ENCODE measurements at places on chromosomes 5 and 9.
A peak's percentile ranks its signal among the peaks of the same experiment; 100 is the strongest.

DNA sequence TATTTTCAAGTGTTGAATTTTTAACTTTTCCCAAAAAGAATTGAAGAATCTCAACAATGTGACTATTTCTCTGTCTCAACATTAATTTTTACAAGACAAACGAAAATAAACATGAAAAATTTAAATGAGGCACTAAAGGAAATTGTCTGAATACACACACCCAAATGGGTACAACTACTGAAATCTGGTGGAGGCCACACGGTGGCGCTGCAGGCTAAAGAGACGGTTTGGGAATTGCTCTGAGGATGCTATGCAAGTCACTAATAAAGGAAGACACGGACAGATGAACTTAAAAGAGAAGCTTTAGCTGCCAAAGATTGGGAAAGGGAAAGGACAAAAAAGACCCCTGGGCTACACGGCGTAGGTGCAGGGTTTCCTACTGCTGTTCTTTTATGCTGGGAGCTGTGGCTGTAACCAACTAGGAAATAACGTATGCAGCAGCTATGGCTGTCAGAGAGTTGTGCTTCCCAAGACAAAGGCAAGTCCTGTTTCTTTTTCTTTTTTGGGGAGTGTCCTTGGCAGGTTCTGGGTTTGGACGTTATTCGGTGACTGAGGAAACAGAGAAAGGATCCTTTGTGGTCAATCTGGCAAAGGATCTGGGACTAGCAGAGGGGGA lies at the start of gene PCDHB10:
PCDHB10 (plus strand) TSS at position 244 of the 616 bp plus-strand sequence; CDS start at position 444, 200 bp downstream.
- peak; percentile 21 for DNase-seq

DNA sequence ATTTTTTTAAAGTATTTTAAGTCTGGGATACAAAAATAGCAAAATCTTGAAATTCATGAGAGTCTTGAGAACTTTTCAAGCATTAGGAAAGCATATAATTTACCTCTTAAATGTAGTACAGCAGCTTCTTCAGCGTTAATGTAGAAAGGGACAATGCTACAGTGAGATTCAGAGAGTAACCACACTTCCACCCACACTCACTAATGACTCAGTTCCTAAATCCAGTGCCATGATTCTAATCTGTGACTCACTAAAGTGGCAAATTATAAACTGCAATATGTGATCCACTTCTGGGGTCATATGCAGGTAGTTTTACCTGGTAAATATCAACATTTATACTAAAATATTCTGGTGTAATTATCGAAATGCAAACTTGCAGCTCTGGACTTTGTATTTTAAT lies 434.5 kb upstream of the TUSC1 start:
- no peak for DNase-seq

DNA sequence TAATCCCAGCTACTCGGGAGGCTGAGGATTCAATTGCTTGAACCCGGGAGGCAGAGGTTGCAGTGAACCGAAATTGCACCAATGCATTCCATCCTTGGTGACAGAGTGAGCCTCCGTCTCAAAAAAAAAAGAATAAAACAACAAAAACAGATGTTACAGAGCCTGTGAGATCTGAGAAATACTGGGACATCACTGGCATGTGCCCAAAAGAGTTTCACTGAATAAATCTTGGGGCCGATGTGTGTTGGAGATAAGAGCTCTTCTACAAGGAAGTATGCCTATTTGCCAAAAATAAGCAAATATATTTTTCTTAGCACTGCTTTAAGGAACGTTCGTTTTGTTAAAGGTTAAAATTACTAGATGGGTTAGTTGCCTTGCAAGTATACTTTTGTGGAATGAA lies 55.1 kb downstream of the KIAA1958 start:
- no peak for DNase-seq

GRCh38 chr5:54876-55569 lies 36.9 kb upstream of the PLEKHG4B start:
- no peak for DNase-seq

DNA sequence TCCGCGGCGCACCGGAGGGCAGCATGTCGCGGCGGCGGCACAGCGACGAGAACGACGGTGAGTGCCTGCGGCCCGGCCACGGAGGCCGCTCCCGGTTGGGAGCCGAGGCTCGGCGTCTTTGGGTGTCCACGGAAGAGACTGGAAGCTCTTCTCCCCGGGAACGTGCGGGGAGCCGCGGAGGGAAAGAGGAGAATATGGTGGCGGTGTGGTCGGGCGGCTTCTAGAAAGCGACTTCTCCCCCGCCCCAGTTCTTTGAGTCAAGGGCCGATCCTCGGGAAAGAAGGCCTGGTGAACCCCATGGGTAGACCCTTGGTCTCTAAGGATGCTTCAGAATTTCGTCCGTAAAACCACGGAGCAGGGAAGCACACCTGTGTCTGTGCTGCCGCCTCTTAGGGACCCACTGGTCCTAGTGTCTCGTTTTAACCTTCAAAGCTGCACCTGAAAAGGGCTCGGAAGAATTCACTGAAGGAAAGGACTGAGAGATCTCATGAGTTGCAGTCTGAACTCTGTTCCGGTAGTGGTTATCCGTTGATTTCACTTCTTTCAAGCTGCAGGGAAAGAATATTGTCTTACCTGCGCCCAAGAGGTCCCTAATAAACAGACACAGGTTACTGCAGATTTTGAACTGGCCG lies 354 bp downstream of the NCBP1 start:
- DNase-seq, result no peak

DNA sequence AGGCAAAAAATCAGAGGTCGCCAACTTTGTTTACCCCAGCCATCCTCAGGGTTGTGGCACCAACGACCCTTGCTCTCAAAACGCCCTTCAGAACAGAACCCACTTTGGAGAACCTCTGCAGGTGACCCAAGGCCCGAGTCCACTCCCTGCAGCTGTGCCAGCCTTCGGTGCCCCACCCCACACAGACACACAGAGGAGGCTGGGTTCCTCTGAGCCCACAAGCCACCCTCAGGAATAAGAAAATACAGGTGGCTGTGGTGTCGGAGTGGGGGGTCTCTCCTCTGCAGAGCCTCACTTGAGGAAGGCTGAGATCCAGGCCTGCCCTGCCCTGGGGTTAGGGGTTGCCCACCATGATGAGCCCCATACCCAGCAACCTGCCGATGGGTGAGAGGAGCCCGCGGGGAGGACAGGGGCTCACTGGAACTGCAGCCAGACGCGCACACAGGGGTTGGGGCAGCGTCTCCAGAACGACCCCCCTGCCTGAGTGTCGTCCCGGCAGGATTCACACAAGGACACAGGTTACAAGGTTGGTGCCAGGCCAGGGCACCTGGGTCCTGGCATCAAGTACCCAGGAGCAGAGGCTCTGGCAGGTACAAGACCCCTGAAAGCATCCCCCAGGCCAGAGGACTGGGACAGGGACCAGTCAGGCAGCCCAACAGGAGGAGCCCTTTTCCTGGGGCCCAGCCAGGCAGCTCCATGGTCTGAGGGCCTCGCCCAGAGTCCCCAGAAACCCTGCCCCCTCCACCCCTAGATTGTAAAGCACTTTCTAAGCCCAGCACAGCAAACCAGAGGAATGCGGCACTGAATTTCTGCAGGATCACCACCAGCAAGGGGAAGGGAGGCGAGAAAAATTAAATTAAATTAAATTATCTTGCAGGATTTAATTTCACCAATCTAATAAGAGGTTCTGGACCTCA lies 40.0 kb downstream of the NACC2 start:
- no peak for DNase-seq

GRCh38 chr9:88949425-88949824 lies 41.8 kb upstream of the S1PR3 start:
- no peak for DNase-seq

DNA sequence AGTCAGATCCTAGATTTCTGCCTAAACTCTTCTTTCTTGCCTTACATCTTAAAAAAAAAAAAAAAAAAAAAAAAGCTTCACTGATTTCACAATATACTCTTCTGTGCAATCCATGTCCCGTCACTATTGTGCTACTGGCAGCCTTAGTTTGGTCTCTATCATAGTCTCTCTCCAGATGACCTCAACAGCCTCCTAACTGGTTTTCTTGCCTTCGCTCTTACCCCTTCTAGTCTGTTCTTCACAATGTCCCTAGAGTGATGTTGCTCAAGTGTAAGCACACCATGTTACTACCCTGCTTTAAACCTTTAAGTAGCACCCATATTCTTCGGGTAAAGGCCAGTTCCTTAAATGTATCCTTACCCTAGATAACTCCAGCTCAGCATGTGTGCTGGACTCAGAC lies 25.8 kb downstream of the CD180 start:
- DNase-seq, result no peak

DNA sequence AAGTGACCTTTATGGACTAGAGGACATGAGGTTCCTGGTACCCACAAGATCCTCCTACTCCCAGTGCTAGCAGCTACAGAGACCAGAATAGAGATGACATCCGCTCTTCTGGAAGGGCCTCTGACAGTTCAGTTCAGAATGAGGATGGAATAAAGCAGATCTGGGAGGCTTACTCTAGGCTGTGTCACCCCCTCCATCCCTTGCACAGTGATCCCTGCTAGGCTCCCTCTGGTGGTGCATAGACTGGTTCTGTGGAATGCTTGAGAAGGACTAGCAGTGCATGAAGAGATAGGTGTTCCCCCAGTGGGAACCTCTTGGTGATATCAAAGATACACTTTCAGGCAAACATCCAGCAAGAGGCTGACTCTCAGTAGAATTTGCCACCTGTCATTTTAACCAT lies 83.0 kb downstream of the NPR3 start:
- DNase-seq, result no peak

DNA sequence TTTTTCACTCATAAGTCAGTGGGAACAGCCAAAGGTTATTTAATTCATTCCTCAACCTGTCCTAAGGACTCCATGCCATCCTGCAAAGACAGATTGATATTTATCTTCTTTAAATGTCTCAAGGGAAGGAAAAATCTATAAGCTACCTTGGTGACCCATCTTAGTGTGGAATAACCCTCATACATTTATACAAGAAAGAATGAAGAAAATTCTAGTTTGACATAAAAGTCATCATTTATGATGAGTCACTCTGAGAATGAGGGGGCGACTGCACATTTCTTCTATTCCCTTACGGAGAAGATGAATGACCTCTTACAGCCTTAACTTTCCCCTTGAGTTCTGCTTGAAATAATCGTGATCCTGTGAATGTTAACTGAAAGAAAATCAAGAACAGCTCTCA lies 26.8 kb upstream of the NUDT12 start:
- no peak for DNase-seq

DNA sequence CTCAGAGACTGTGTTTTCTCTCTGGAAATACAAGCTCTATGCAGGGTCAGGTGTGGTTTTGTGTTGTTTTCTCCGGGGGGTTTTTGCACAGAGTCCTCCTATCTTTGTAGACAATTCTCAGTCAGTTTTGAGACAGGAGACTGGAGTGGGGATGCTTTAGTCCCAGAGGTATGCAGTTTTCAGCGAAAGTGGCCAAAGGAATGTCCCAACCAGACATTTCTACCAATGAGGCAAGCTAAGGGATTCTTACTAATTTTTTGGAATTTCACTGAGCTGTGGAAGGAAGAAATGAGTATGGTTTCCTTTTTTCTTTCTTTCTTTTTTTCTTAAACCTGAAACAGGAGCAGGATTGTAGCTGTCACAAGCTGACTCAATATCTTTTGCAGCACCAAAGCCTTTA lies 35.3 kb upstream of the PLPP1 start:
- peak; percentile 30 for DNase-seq

GRCh38 chr9:38091310-38092199 lies 22.5 kb upstream of the SHB start:
- DNase-seq, result no peak

GRCh38 chr5:179795049-179795862 lies 1.5 kb downstream of the LTC4S start:
- DNase-seq, result peak; percentile 42

DNA sequence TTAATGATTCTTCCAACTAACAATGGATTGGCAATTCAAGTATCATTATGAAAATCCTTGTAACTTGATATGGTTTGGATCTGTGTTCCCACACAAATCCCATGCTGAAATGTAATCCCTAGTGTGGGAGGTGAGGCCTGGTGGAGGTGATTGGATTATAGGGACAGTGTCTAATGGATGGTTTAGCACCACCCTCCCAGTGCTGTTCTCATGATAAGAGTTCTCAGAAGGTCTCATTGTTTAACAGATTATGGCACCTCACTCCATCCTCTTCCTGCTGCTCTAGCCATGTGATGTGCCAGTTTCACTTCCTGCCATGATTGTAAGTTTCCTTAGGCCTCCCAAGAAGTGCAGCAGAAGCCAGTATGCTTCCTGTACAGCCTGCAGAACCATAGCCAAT lies 1116.2 kb upstream of the EDIL3 start:
- no peak for DNase-seq

- DNase-seq, result no peak
Measured at GRCh38 chr5:39877479-39877878, 452.7 kb upstream of the DAB2 start.

GRCh38 chr9:70136632-70137031 lies 93.0 kb downstream of the MAMDC2 start:
- no peak for DNase-seq

GRCh38 chr5:135240283-135240633 lies 158.8 kb downstream of the MACROH2A1 start:
- DNase-seq, result no peak

GRCh38 chr5:149326611-149327010 lies 18.7 kb upstream of the GRPEL2 start:
- DNase-seq, result no peak

GRCh38 chr9:98356953-98357690 lies 101.7 kb upstream of the TBC1D2 start:
- DNase-seq, result no peak

DNA sequence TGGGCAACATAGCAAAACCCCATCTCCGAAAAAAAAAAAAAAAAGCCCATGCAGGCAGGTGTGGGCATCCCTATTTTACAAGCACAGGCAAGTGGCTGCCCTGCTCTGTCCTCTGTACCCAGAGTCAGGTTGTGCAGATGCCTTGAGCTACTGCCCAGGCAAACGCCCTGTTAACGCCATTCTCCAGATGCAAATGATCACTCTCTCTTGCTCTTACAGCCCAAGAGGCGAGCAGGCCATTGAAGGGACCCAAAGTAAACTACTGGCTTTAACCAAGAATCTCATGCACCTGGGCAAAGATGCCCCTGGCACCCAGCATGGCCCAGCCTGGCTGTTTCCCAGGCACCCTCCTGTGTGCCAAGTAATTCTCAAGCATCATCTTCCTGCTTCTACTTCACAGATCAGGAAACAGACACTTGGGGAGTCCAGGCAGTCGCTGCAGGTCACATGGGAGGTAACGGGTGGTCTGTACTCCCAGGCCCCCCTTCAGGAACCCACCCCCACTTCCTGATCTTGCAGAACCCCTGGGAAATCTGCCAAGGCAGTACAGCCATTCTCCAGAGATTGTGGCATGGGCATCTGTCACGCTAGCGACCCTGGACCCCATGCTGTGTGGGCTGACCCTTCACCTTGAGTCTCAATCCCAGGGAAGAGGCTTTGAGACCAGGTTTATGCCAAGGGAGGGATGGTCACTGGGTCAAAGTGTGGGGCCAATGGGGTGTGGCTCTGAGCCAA lies 14.2 kb downstream of the EEIG1 start:
- no peak for DNase-seq

- DNase-seq, result no peak
Measured at GRCh38 chr9:33437898-33438297, 9.5 kb downstream of the AQP3 start.

- DNase-seq, result no peak
Measured at GRCh38 chr9:93646640-93647178, 70.3 kb downstream of the PHF2 start.

DNA sequence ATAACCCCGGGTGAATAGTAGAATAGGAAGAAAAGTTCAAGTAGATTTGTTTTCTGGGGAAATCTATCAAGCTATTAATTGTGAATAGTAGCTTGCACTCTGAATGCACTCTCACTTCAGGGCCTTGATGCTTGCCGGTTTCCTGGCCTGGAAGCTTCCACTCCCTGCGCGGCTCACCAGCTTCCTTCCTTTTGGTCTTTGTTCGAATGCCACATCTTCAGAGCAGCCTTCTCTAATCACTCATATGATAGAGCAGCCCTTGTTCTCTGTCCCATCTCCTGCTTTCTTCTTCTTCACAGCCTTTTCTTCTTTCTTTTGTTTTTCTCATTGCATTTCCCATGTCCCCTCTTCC lies 146.7 kb downstream of the MAST4 start:
- no peak for DNase-seq

All from trophoblast cell (in vitro differentiated cells and primary cell).